ENCODE measurements at places on chromosomes 12 and 14.

- no peak for DNase-seq
Measured at GRCh38 chr14:24054324-24054641, 2.5 kb downstream of the CARMIL3 start.

DNA sequence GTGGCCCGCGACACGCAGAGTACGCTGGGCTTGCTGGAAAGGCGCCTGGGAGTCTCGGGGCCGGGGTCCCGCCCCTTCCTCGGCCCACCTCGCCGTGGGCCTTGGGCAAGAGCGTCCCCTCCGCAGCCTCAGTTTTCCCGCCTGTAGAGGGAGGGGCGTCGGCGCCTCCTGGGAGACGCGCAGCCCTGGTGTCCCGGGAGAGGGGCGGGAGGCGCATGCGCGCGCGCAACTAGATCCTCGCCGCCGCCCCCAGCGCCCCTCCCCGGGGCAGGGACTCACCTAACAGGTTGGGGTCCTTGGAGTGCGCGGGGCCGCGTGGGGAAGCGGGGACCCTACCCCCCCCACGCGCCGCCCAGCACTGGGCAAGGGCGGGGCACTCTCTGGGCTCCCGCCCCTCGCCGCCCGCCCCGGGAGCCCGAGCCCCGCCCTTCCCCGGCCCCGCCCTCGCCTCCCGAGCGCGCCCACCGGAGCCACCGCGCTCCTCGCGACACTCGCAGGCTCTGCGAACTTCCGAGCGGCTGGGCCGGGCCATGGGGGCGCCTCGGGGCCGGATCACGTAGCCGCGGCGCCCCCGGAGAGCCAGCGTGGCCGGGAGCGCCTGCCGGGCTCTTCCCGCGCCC is at the start of gene KIF26A:
KIF26A (plus strand) TSS at position 490 of the 620 bp plus-strand sequence. CDS start 136 bp downstream, outside the sequence.
- no peak for DNase-seq

DNA sequence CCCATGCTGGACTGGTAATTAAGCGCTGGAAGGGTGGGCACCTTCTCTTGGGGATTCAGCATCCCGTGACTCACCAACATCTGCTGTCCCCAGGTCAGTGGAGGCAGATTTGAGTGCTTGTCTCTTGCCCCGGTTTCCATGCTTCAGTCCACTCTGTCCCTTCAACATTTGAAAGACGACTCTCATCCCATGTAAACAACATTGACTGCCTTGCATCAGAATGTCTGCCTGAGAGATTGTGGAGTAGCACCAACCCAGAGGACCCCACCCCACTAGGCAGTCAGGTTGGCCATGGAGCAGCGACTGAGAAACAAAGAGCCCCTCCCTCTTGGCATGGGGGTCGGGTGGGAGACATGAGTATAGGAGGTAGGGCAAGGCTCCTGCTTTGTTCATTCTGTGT is 4.9 kb upstream of the STAC3 start:
- no peak for DNase-seq

GRCh38 chr12:25156061-25156460 is 38.9 kb downstream of the DNAI7 start:
- no peak for DNase-seq

DNA sequence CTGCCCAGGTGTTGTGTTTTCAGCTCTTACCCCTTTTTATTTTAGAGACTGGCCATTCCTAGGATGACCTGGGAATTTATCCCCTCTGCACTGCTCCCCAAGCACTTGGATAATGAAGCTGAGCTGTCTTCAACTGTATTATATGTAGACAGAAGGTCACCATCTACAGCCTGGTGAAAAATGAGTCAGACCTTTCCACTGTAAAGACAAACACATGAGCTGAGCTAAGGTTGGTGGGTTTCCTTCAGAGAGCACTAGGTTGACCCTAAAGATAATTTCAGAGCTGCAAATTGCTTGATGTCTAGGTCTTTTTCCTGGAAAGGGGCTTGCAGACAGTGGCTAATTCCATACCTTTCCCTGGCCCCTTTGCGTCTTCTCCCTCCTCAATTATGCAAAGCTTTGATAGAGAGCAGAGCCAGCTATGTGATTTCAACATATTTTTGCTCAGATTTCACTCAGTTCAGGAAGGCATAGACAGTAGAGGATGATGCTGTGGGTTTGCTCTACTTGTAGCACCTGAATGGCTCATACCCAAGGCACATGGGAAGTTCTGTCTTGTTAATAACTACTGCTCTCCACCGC is 9.2 kb upstream of the IKZF4 start:
- DNase-seq = no peak

- DNase-seq = peak; percentile 47
Measured at GRCh38 chr14:37202812-37203211, 5.1 kb downstream of the MIPOL1 start.

GRCh38 chr12:98294051-98294805 is 221.2 kb upstream of the TMPO start:
- DNase-seq = no peak
